Left renal cortex interstitium (tissue), 4 donors: ENCODE measurements at places on chromosomes 12 and 14.

DNA sequence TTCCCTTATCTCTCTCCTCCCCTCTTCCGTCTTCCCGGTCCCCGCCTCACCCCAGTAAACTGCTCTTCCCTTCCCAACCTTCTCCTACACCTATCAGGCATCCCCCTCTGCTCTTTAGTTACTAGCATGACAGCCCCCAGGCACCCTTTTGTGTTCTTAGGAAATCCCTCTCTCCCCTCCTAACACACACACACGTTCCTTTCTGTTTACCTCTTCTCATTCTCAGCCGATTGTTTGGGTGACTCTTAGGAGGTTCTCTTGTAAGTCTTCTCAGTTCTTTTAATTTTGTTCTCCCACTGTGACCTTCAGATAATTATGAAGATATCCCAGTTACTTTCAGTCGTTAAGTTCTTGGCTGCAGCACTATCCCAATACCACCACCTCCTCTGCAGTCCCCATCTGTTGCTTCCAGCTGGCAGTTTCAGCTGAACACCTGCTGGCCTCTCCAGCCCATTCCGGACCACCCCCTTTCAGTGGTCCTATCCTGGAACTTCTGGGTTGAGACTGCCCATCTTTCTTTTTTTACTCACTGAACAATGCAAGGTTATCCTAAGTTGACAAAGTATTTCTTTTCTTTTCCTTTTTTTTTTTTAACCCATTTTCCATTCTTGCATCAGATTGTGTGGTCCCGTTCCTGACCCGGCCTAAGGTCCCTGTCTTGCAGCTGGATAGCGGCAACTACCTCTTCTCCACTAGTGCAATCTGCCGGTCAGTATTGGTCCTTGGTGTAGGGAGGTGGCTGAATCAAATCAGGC, 711 bp downstream of the MARS1 start:
- no peak for DNase-seq

- DNase-seq = no peak
These were observed 169.1 kb downstream of the SLC5A8 start for GRCh38 chr12:101040936-101041335.

DNA sequence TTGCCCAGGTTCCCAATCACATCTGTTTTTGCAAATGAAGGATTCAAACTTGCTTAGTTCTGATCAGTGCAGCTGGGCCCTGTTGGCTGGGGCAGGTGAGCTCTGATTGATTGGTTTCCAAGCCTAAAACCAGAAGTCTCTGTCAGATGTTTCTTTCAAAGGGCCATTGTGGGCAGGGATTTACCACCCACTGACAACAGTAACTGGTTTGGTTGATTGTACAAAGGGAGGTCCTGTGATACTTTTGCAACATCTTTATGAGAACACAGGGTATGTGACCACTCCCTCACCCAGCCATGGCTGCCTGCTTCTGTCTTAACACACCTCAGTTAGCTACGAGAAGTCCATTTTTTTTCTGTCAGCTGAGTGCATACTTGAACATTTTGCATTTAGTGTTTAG, 184.1 kb downstream of the FLRT2 start:
- DNase-seq = no peak

- DNase-seq = no peak
These were observed 446.5 kb downstream of the ADAMTS20 start for GRCh38 chr12:43105426-43105981.

GRCh38 chr12:38890102-38890855, 15.1 kb downstream of the CPNE8 start:
- DNase-seq = no peak

DNA sequence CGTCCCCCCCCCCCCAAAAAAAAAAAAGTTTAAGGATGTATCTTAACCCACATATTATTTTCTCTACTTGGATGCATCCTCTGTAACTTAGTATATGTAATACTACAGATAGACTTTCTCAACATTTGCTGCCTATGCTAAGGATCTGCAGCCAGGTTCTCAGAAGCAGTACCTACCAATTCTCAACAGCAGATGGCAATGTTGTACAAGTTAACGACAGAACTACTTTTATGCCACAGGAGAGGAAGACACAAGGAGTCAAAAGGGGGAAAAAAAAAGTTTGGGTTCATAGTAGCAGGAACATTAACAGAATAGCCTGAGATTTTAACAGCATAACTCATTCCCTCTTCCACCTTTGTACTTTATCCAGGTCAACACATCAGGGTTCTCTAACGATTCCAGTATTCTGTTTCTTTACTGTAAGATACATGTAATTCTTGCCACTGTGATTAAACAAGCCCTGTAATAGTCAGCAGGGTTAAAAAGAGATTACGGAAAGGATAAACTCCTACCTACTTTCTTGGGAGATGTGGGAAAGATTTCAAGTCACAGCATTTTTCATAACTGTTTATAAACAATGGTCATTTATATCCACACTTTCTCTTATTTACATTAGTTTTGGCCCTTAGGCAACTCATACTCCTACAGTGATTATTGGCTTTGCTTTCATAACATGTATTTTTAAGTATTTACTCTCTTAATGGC, 5.7 kb upstream of the NEK9 start:
- no peak for DNase-seq

GRCh38 chr12:117538032-117538690, 176.7 kb upstream of the NOS1 start:
- DNase-seq = no peak

DNA sequence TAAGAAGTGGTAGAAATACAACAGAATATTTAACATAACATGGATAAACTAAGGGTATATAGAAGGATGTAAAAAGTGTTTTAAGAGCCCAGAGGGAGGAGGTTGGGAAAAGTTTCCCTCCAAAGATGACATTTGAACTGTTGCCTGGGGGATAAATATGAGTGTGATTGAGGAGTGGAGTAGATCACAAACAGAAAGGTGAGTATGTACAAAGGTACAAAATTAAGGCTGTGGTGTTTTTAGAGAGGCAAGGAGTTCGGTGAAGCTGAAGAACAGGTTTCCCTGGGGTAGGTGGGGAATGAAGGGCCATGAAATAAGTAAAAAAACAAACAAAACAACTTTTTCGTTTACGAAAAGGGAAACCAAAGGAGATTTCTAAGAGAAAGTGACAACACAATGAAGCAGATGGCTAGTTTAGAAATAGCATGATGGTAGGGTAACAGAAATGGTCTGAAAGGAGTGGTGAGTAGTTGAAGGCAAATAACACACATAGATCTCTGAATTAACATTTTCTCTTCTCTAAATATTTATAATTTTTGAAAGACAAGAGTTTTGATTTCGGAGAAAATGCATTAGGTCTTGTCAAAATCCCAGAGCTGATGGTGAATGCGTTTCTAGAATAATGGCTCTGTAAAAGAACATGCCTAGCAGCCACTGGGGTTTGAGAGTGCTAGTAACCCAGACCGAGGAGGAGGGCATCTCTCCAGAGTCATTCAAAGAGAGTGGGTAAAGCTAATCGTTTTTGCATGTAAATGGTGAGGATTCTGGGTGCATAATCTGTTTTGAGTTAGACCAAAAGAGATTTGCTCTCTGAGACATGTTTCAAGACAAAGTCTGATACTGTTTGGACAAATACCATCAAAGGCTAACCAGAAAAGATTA, 240.4 kb upstream of the DCN start:
- no peak for DNase-seq

DNA sequence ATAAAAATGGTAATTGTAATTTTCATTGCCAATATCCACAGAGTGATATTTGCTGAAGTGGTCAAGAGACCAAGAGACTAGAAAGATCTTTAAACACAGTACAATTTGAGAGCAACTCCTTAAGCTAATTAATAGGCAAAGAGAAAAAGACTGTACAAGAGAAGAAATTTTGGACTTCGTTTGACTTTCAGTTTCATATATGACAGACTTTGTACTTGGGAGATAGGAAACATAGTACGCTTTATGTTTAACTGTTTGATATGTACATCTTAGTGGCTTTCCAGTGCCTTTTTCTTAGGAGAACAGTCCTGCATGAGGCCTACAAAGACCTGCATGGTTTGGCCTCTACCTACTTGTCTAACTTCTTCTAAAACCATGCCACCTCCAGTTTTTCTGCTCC, 1118.1 kb downstream of the TRHDE start:
- DNase-seq = no peak

DNA sequence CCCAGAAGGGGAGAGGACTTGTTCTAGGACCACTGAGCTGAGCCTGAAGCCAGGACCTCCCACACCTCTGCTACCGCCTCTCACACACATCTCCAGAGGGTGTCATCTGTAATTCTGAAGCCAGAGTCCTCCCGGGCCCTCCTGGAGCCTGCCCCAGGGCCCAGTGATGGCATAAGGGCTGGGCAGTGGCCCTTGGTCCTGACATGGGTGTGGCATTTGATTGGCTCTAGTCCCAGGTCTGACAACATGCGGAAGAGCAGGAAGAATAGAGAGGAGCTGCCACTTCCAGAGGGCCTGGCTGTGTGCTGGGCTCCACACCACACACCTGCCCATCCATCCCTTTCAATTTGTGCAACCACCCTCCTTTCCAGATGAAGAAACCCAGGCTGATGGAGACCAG, 144.3 kb upstream of the GSC start:
- DNase-seq = no peak

GRCh38 chr12:71191509-71192196, 33.9 kb upstream of the TSPAN8 start:
- no peak for DNase-seq

- no peak for DNase-seq
These were observed 9.4 kb downstream of the KCNA1 start for GRCh38 chr12:4918950-4919660.

- DNase-seq = no peak
These were observed 5.3 kb upstream of the VSIG10 start for GRCh38 chr12:118109088-118109487.
